ENCODE measurements at places on chromosomes 11 and 22.

- DNase-seq: no peak
Observed at GRCh38 chr11:5938603-5938965, 3.5 kb upstream of the OR56A3 start.

DNA sequence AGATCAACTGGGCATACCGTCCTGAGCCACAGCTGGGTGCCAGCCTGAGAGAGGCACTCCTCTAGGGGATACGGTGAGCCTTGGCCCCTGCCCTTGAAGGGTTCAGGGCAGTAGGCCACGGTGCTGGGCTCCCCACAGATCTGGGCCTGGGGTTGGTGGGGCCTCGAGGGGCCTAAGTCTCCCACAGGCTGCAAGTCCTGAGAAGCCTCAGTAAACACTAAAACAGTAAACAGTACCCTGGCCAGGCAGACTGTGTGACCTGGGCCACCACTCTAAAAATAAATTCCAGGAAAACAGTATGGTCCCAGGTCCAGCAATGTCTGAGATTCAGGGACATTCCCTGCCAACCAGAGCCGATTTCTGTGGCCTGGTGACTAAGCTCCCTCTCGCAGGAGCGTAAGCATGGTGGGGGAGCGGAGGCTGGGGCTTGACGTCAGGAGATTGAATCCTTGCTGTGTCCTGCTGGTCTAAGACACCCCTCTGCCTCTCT is 2.3 kb upstream of the RHOD start:
- no peak for DNase-seq

- peak; percentile 4 for DNase-seq
Observed at GRCh38 chr11:9716275-9717039, 52.6 kb downstream of the SWAP70 start.

DNA sequence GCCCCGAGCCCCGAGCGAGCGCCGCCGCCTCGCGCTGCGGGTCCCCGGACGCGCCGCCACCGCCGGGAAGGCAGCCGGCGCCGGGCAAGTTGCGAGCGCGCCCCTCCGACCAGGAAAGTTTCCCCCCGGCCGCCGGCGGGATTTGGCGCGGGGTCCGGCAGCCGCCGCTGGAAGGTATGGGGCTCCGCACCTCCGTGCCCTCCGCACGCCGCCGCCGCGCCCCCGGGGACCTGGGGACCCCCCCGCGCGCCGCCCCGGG is 281 bp downstream of the TSPAN18 start:
- DNase-seq: no peak

- DNase-seq: no peak
Observed at GRCh38 chr11:72787216-72788104, 6.4 kb downstream of the STARD10 start.

GRCh38 chr22:20741634-20742581 is 32.0 kb upstream of the SERPIND1 start:
- DNase-seq: peak; percentile 40

DNA sequence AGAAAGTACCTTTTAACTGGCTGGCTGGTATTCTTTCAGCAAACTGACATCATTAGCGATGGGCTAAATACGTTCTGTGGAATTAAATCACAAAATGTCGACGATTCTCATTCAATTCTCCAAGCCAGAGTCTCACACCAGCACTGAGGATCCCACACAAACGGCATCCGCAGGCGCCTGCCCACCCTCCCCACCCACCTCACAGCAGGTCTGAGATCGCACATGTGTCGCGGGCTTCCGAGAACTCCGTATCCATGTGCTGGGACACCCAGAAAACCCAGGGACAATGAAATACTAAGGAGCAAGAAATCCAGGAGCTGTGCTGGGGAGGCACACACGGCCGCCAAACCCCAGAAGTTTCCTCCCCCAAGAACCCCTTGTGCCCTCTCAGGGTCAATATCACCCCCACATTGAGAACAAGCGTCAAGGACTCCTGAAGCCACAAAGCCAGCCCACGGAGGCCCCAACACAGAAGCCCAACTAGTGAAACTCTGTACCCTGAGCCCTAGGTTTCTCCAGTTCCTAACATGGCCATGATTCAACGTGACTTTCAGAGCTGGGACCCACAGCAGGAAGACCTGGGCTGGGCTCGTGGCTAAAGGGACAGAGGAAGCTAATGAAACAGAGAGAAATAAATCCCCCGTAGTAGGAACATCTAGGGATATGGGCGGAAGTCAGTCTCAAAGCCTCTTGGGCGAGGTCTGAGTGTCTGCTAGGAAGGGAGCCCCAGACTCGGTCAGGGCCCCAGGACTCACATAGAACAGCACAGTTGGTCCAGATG is 8.0 kb downstream of the TOLLIP start:
- DNase-seq: no peak

GRCh38 chr11:67163006-67163405 is 43.9 kb downstream of the KDM2A start:
- no peak for DNase-seq

- no peak for DNase-seq
Observed at GRCh38 chr11:77384571-77384970, 83.1 kb upstream of the GDPD4 start.

DNA sequence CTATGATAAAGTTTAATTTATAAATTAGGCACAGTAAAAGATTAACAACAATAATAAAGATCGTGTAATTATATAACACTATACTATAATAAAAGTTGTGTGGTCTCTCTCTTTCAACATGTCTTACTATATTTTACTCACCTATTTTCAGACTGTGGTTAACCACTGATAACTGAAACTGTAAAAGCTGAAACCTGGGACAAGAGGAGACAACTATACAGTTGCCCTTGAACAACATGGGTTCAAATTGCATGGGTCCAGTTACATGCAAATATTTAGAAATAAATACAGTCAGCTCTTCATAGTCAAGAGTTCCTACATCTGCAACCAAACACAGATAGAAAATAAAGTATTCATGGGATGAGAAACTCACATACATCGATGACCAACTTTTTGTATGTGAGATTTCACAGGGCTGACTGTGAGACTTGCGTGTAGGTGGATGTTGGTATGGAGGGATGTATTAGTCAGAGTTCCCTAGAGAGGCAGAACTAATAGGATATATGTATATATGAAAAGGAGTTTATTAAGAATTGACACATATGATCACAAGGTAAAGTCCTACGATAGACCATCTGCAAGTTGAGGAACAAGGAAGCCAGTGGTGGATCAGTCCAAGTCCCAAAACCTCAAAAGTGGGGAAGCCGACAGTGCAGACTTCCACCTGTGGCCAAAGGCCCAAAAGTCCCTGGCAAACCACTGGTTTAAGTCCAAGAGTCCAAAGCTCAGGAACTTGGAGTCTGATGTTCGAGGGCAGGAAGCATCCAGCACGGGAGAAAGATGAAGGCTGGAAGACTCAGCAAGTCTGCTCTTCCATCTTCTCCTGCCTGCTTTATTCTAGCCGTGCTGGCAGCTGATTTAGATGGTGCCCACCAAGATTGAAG is 359.5 kb downstream of the INSC start:
- no peak for DNase-seq

DNA sequence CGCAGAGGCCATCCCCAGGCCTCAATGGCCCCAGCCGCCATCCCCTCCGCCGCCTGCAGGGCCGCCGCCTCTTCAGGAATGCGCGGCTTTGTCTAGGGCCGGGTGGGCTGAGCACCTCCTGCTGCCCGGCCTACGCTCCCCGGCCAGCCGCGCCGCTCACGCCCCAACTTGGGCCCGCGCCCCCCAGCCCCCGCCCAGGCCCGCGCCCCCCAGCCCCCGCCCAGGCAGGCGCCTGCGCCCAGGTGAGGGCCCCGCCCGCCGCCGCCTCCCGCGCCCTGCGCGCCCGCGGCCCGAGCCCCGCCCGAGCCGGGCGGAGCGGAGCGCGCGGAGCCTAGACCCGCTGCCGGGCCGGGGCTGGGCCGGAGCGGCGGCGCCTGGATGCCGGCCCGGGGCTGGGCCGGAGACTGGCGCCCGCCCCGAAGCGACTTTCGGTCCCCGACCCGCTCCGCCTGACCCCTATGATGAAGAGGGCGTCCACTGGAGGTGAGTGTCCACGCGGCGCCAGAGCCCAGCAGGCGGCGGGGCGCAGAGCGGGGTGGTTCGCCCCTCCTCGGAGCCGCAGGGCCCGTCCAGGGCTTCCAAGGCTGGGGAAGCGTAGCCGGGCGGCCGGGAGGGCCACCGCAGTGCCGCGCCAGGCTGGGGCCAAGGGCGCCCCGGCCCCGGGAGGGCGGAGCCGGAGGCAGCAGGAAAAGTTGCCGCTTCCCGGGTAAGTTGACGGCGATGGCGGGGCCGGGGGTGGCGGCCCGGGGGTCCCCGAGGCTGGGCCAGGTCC is 34.3 kb upstream of the PRODH start:
- no peak for DNase-seq

DNA sequence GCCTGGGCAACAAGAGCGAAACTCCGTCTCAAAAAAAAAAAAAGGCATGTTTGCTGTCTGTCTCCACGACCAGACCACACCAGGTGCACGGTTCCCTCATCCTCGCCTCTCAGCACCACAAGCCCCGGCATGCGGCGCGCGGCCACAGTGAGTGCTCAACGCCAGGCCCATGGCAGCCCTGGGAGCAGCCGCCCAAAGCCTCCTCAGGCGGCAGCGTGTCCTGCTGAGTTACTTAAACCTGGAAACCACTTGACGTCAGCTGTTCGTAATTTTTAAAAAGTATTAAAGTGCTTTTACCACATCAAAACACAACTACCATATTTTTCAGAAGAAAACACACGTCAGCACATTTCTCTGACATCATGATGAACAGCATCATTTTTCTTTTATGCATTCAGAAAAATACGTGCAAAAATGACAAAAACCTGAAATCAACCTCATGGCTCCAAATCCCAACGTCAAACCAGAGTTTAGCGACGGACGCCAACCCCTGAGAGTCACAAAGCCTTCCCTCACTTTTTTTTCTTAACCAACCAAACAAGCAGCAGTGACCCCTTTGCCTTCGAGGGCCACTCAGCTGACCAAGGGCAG is 2.1 kb downstream of the DEAF1 start:
- no peak for DNase-seq

- DNase-seq: no peak
Observed at GRCh38 chr11:37170311-37170710, 572.3 kb upstream of the RAG2 start.

GRCh38 chr11:11577932-11578911 is 43.6 kb downstream of the GALNT18 start:
- no peak for DNase-seq

- no peak for DNase-seq
Observed at GRCh38 chr11:2825889-2826678, 59.5 kb downstream of the CDKN1C start.

DNA sequence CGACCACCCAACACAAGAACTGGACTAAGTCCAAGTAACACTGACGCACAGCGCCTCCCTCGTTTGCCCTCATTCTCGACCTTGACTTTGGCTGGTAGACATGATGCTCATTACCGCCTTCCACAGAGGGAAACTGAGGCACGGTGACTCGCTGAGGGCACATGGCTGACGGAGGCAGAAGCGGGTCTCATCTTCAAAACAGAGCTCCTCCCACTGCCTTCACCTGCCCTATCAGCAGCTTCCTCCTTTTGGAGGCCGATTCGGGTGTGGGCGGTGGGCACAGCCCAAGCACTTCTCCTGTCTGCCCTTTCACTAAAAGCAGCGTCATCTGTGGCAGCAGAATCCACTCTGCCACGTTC is 2.0 kb upstream of the KMT5B start:
- no peak for DNase-seq

GRCh38 chr22:46793497-46793896 is 31.0 kb downstream of the TBC1D22A start:
- DNase-seq: no peak

DNA sequence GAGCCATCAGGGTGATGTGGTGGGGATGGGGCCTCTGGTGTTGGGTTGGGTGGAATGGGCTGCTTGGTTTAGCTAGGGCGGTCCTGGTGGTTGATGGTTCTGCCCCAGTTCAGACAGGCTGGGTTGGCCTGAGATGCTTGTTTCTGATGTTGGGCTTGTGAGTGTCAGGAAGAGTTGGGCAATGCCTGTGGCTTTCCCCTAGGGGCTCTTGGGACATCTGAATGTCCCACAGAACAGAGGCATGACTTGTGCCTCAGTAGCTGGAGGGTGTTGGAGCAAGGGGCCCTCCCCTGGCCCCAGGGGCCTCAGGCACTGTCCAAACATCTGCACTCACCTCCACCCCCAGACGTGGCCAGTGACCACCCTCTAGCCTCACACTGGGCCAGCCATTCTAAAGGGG is 14.0 kb upstream of the CTSD start:
- DNase-seq: no peak

GRCh38 chr11:19419808-19420207 is 179.1 kb upstream of the E2F8 start:
- no peak for DNase-seq

DNA sequence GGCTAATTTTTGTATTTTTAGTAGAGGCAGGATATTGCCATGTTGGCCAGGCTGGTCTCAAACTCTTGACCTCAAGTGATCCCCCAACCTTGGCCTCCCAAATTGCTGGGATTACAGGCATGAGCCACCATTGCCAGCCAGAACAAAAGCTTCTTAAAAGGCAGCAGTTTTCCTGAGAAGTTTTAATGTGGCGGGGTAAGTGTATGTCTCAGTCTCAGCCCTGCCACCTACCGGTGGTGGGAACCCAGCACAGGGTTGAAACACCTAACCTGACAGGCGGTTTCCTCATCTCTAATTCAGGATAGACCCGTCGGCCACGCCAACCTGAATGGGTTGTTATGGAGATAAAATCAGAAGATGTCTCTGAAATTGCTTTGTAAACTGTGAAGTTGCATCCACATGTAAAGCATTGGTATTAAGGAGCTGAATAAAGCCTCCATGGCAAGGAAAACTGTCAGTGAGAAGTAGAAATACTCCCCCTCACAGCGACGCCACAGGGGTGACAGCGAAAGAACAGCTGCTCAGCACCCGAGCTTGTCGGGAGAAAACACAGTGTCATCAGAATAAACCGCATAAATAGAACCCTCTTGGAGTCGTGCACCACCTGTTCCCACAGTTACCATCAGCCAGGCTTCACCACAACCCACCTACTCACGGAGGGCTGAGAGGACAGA is 165.9 kb upstream of the NCAM1 start:
- DNase-seq: peak; percentile 13

- peak; percentile 32 for DNase-seq
Observed at GRCh38 chr11:110295531-110296225, 736 bp downstream of the RDX start.

DNA sequence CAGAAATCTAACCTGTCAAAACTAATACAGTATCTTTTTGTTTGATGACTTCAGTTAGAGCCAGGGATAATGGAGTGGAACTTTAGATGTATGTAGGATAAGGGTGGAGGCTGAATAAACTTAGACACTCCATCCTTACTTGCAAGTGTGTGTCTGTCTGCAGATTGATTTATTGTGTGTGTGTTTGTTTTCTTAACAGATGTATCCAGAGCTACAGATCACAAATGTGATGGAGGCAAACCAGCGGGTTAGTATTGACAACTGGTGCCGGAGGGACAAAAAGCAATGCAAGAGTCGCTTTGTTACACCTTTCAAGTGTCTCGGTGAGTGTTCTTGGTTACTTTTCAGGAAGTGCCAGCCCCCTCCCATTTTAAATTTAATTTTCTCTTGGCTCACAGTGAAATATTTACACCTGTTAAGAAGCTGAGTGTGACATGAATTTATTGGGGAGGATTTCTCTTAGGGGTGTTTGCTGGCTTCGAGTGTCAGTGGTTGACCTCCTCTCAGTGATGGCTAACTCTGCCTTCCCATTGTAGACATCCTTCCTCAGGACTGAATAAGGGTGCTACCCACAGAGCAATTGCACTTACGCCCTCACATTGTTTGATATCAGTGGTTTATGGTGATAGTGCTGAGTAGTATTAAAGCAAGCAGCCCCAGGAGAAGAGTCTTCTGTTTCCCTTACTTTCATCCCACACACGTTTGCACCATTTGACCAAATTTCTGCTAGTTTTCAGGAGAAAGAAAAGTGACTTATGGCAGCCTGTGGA is 40.8 kb downstream of the APLP2 start:
- no peak for DNase-seq

GRCh38 chr11:134999590-134999989 is 587.5 kb upstream of the B3GAT1 start:
- no peak for DNase-seq
